ENCODE measurements at places on chromosomes 13 and 19. TPM values are rescaled to one million over a fixed set of nuclear protein-coding genes. Genes with fewer than 3 reads are reported as not detected.

Gene TJP3
- 1.7 TPM for total RNA-seq

Gene CACNA1A
- total RNA-seq, result not detected

Gene NPAS1
- 0.46 TPM for total RNA-seq

Gene SYT3
- not detected for total RNA-seq

Gene TMEM38A
- total RNA-seq, result 0.91 TPM

Gene SIRT2
- 64.2 TPM for total RNA-seq

Gene IRGC
- not detected for total RNA-seq

Gene EMP3
- 54.1 TPM for total RNA-seq

Gene CATSPERD
- total RNA-seq, result not detected

Gene IGFL2
- not detected for total RNA-seq

Gene MYO1F
- 0.31 TPM for total RNA-seq

Gene MYO9B
- total RNA-seq, result 33.1 TPM

Gene ANKRD27
- total RNA-seq, result 25.8 TPM

Gene VSTM1
- total RNA-seq, result not detected

Gene ZBTB32
- total RNA-seq, result not detected

Gene ZNF700
- total RNA-seq, result 3.2 TPM

Gene UBXN6
- total RNA-seq, result 74.0 TPM

Gene APC2
- total RNA-seq, result 0.08 TPM

Gene SULT2B1
- total RNA-seq, result 1.5 TPM

Gene ADPRHL1
- total RNA-seq, result 0.70 TPM

Gene KLF1
- not detected for total RNA-seq

Gene CGB8
- total RNA-seq, result not detected

Gene GSK3A
- 22.7 TPM for total RNA-seq

Gene LYL1
- 0.53 TPM for total RNA-seq

Gene RNF113B
- total RNA-seq, result not detected

Gene FREM2
- 0.08 TPM for total RNA-seq

Gene TTYH1
- not detected for total RNA-seq

Gene KEAP1
- 61.7 TPM for total RNA-seq

Gene NOVA2
- total RNA-seq, result not detected

Gene NDUFA11
- total RNA-seq, result 274 TPM

Gene ELF1
- 20.2 TPM for total RNA-seq

Data from hair follicular keratinocyte (primary cell).